Germinal center (tissue), 1 donor: ENCODE measurements at places on chromosomes 1 and 21.

DNA sequence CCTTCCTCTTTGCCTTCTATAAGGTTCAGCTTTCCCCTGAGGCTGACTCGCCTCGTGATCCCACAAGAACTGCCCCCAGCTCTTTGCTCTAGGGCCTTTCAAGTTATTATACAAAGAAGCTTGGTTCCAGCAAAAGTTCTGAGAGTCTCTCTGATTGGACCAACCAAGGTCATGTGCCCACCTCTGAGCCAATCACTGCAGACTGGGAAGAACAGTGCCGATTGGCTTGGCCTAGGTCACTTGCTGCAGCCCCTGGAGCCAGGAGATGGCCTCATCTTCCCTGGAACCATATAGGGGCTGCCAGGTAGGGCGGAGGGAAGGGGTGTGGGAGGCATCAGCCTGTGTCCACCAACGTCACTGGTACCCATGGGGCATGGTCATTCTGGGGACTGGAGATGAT lies 22.8 kb downstream of the TAS1R2 start:
- DNase-seq: peak; percentile 29

DNA sequence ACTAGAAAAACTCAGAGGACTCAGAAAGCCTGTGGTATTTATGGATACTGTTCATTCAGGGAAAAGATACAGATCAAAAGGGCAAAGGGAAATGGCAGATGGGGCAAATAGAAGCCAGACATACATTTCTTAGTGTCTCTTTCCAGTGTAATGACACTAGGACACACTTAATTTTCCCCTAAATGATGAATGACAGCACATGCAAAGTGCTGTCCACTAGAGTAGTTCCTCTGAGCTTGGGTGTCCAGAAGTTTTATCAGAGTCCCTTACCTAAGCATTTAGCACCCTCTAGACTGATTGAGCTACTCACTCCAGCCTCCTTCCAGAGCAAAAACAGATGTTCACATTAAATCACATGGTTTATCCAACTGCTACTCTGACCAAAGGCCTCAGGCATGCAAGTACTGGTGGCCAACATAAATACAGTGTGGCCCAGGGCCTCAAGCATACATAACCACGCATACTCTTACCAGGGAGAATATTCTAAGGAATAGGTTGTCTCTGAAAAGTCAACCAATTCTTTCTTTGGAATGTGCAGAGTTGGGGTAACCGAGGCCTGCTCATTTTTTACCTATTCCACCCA lies 166.9 kb downstream of the NCAM2 start:
- DNase-seq: no peak

DNA sequence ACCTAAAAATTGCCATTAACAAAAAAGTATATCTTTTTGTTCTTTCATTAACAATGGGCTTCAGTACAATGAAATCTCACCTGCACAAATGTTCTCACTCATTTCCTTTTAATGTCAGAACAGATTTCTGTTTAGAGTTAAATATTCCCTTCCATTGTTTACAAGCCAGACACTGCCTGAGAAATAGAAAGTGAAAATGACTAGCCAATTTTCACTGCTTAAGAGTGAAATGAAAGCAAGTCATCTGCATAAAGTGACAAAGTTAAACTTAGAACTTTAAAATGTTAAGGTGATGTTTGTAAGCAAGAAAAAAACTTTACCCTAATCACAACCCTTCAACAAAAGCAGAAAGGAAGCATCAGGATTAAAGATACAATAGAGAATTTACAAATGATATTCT lies 27.5 kb downstream of the COA6 start:
- DNase-seq: peak; percentile 23

- no peak for DNase-seq
Observed at GRCh38 chr1:228006034-228006785, 588 bp upstream of the WNT3A start.

GRCh38 chr1:115757326-115757725 lies 11.2 kb downstream of the CASQ2 start:
- no peak for DNase-seq
